ENCODE measurements at places on chromosomes 12 and 14.
A peak's percentile ranks its signal among the peaks of the same experiment; 100 is the strongest.

DNA sequence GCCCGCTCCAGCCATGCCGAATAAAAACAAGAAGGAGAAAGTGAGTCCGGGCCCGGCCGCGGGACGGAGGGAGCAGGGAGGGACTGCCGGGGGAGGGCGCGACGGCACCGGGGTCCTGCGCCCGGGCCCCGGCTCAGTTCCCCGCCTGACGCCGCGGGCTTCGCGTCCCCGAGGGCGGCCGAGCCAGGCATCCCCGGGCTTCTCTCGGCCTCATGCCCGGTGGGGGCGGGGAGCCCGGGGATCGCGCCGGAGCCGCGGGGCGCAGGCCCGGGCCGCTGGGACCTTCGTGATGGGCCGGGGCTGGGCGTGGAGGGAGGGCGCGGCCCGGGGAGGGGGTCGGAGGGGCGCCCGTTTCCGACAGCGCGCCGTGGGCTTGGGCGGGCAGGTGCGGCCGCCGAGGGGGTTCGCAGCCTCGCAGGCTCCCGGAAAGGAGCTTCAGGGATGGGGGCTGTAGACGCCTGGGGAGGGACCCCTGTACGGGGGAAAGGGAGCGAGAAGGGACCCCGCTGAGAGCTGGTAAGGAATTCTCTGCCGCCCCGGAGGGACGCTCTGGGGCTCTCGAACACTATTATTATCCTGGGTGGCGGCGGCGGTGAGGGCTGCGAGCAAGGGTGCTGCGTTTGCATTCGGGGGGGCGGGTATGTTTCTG, 496 bp downstream of the PPP2R5C start:
- peak; percentile 78 for DNase-seq

- DNase-seq, result no peak
Observed at GRCh38 chr12:39835517-39836489, 216.2 kb upstream of the ABCD2 start.

DNA sequence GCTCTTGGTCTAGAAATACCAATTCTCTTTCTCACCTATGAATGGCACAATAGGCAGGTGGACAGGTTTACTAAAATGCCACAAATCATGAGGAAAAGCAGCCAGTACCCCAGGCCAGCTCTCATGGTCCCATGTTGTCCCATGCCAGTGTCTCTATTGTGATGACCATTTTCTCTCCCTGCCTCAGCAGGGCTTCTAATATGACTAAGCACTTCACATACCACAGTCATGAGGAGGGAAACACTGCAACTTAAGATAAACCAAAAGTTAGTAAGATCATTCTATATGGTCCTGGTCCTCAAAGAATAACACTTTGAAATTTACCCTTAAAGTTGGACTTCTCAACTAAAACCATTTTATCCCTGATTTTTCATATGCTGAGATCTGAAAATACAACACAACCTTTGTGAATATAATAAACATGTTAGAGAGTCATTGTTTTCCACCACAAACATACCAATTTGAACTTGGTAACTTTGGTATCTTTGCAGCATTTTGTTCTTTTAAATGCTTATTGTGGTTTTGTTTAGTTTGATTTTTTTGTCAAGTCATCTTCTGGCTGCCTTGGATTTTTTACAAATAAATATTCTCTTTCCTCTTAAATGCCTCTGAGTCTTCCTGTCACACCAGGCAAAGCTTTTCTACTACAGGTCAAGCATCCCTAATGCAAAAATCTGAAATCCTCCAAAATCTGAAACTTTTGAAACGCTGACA, 3.6 kb downstream of the TTC5 start:
- DNase-seq, result no peak

- peak; percentile 85 for DNase-seq
Observed at GRCh38 chr12:32159925-32160324, 53.3 kb downstream of the BICD1 start.

DNA sequence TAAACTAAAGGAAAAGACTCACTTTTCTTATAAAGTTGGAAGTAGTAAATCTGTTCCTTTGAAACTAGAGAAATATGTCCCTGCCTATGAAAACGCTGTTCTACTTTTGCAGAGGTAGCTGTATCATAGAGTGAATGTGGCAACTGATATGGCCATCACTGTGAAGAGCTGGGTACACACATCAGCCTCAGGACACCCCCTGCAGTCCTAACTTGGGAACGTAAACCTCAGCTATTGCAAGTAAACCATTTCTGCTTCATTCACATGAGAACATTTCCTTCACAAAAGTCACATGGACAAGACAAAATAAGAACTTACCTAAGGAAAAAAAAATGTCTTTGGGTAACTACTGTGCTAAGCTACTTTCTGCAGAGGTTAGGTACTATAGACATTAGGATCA, 233.3 kb upstream of the PPFIA2 start:
- DNase-seq, result peak; percentile 34

- DNase-seq, result no peak
Observed at GRCh38 chr14:24988760-24989159, 61.2 kb downstream of the STXBP6 start.

DNA sequence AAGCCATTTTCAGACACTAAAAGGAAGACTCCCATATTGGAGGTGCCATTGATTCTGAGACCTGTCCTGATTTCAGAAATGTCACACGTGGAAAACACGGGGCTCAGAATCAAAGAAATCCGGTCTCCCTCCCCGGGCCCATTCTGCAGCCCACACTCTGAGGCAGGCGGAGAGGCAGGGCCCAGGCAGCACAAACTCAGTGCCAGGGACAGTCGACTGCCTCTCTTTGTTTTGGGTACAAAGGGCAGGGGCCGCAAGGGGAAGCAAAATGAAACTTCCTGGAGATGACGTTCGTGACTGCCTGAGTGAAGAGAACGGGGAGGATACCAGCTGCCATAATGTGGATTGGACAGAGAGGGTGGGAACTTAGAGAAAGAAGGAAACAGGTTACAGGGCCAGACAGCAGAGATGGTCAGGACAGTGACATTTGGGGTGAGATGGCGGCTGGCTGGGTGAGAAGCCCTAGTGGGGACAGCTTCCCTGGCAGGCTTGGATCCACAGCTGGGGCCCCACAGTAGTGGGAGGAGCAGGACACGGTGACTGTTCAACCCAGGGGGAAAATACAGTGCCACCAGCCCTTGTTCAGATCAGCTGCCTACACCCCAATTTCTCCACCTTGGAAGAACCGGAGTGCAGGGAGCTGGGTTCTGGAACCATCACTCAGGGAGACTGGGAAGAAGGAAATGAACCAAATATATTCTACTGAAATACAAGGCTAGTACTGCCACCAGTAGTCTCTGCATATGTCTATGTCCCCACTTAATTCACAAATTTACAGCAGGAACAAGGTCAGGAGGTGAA, 8.1 kb downstream of the GAPDH start:
- DNase-seq, result no peak

- peak; percentile 78 for DNase-seq
Observed at GRCh38 chr14:24013654-24014514, 25.2 kb downstream of the DHRS4L2 start.

Data from D341Med (cell line).